H54 (cell line): ENCODE measurements at places on chromosomes 5 and 9.

DNA sequence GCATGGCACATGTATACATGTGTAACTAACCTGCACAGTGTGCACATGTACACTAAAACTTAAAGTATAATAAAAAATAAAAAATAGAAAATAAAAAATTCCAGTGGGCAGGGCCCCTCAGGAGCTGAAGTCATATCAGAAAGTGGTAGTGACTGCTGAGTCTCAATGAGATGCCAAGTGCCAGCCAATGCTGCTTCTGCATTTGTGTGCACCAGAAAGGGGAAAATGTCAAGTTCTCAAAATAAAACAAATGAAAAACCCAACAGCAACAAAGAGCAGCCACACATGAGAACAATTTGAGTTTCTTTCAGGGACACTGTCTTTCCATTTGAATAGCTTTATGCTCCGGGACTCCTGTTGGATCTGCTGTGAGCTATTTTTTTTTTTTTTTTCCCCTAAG is 117.2 kb upstream of the CCDC112 start:
- no peak for DNase-seq

GRCh38 chr9:93597871-93598646 is 21.7 kb downstream of the PHF2 start:
- no peak for DNase-seq

- peak; percentile 7 for DNase-seq
Measured at GRCh38 chr5:145680169-145680568, 155.0 kb downstream of the PRELID2 start.

DNA sequence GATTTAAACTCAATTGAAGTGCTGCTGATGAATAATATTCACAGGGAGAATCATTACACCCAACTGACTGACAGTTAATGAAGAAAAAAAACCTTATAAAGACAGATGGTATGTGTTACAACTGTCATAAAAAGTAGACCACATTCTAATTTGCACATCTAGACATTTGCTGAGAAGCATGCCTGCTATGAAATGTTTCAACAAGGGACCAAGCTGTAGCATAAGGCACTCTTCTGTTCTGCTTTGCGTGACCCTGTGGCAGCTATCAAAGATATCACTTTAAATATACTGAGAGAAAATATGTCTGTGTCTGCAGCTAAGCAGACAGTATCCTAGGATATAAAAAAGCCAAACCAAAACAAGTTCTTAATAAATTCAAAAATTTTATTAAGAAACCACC is 153.7 kb downstream of the TMEM232 start:
- DNase-seq, result no peak

- DNase-seq, result no peak
Measured at GRCh38 chr9:100084128-100084453, 14.7 kb downstream of the ERP44 start.

DNA sequence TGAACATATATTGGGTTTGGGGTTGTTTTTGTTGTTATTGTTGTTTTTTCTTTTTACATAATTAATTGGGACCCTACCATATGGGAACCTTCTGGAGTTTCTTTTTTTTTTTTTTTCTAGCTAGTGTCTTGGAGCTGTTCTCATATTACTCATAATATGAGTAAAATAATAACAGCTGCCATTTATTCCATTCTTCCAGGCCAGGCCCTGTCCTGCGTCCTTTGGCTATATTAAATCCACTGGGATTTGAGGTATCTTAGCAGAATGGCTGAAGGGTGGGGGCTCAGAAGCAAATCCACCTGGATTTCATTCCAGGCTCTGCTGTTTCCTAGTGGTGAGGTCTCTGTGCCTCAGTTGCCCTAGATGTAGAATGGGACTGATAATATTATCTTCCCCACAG is 47.2 kb upstream of the RPL26L1 start:
- DNase-seq, result no peak

GRCh38 chr5:150061538-150061995 is 24.8 kb downstream of the CSF1R start:
- no peak for DNase-seq

GRCh38 chr5:164475339-164475977 is 970.0 kb downstream of the MAT2B start:
- no peak for DNase-seq

GRCh38 chr5:149442563-149443182 is 63.6 kb upstream of the IL17B start:
- DNase-seq, result peak; percentile 61

GRCh38 chr9:127423476-127423933 is 677 bp upstream of the ZNF79 start:
- DNase-seq, result peak; percentile 67

- no peak for DNase-seq
Measured at GRCh38 chr5:75837258-75837841, 120.1 kb upstream of the POC5 start.

DNA sequence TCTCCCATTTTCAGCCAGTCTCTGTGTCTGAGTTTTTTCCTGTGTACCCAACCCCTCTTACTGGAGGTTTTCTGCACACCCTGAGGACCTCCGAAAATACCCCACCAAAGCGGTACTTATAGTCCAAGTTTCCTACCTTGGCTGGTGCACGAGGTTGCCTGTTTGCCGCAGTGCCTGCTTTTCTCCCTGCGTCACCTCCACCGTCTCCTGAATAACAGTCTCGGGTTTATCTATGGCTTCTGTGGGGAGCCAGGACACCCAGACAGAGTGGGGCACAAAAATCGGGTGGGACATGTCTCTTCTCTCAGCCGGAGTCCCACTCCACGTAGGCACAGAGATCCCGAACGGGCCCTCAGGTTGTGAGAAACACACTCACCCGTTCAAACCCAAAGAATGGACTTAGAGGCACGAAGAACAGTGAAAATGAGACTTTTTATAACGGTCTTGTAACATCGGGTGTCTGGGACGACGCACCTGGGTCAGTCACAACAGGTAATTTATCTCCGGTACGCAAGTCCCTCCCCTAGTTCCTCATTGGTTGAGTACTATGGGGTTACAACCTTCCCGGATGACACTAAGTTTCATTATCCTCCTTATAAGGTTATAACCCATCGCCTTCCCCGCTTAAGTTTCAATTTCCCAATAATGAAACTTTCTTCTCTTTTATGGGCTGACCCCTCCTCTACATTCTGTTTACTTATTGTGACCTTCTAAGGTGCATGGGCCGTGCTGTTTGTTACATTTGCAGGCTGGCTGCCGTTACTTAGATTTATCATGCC is 970.2 kb upstream of the COX7C start:
- no peak for DNase-seq

DNA sequence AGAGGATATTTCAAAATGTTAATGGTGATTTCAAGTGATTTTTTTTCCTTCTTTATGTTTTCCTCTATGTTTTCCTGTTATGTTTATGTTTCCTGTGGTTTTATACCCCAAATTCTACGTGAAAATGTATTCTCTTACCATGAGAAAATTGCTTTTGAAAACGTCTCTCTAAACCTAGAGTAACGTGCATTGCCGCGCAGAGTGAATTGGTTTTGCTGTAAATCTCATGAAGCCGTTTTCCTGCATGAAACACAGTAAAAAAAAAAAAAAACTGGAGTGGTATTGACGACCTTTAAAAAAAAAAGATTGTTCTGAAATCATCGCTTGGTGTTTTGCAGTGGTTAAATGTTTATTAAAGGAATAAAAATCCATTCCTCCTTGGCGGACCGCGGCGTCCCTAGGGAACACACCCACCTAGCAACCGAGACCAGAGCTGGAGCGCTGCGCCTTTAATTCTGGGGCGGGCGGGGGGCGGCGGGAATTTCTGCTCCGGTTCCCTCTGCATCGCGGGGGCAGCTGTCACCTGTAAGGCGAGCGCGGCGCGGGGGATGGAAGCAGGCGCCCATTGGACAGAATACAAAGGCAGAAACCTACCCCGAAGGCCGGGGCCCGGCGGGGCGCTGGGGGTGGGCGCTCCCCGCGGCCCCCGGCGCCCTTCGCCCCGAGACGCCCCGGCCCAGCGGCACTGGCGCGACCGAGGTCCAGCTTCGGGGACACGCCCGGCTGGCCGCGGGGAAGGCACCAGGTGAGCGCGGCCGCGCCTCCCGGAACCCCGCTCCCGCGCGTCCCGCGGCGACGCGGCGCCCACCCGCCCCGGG is at the start of gene SOWAHA:
Gene SOWAHA, plus strand, starts transcription at position 522 of the 818 bp plus-strand sequence. CDS start 320 bp downstream, outside the sequence.
- no peak for DNase-seq

DNA sequence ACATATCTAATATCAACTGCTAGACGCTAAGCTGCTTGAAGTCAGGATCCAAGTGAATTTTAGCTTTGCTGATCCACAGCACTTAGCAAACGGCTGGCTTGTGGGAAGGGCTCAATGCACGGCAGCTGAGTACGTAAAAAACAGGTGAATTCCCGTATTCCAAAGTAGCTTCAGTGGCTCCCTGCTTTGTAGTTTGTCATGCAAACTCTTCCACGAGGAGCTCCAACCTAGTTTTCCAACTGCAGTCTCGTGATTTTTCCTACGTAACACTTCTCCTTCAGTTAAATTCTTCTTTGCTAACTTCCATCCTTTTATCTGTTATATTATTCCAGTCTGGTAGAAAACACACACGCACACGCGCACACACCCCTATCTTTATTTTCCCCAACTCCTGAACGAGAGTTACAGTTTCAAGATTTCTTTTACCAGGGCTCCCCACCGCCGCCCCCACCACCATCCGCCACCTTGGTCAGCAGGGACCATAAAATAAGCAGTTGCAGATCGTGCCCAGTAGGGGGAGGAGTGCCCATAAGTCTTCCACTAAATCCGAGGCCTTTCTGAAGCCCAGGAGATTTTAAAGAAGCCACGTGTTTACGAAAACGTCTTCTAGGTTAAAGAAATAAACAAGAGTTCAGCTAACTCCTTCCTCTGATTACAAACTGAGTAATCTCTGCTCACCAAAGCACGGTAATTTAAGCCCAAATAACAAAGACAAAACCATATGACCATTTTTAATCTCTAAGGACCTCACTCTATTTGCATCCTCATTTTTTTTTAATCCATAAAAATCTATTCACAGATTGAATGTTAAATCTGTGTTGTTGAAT is 34.8 kb upstream of the TRIO start:
- peak; percentile 69 for DNase-seq

GRCh38 chr9:35603986-35604577 is 980 bp upstream of the TESK1 start:
- peak; percentile 96 for DNase-seq

GRCh38 chr5:99607124-99607523 is 678.3 kb upstream of the CHD1 start:
- DNase-seq, result no peak

DNA sequence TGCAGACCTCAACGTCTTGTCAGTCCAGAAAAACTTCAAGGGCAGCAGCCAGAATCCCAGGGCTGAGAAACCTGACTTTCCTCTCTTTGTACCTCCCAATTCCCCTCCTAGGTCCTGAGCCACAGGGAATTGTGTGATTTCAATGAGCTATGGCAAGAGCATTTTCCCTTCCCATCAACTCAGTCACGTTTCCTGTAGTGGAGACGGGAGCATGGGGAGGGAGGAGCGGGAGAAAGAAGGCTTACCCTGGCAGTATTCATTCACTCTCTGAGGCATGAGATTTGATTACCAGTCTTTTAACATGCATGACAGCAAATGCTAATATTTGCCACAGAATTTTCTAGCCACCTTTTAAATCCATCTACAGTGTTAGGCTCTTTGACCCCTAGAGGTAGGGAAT is 109.4 kb upstream of the TBCA start:
- DNase-seq, result no peak

DNA sequence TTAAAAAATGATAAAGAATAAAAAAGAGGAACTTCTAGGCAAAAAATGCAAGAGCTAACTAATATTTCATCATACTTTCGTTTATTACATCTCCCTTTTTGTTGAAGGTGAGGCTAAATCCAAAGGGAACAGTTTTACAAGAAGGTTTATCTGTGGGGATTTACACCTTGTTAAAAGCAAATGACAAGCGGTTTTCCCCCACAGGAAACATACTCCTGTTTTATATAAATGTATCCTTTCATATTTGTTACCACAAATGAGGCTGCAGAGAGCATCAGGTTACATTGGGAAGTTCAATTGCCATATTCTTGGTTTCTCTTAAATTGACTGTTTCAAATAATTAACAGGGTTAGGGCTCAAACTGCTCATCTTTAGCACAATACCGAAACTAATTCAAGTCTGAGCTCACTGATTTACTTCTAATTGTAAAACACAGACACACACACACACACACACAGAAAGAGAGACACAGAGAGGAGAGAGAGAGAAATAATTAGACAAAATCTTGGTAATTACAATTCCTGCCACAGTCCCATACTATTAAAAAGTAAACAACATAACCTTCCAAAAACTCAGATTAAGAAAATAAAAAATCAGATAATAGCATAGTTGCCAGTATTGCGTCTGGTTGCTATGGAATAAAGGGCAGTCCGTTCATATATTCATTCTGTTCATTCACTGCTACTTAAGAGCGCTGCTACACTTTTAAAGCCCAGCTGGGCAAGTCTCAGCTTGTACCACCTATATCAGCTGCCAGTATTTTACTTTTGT is 17.1 kb downstream of the RFX3 start:
- no peak for DNase-seq

DNA sequence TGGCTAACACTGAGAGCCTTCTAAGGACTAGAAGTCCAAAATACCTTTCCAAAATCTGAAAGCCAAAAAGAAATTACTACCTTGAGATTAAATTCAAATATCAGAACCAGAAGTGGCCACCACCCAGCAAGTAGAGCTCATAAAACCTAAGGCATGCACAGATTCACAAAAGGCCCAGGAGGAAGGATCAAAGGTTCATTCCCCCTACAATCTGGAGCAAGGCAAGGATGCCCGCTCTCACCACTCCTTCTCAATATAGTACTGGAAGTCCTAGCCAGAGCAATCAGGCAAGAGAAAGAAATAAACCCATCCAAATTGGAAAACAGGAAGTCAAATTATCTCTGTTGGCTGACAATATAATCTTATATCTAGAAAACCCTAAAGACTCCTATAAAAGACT is 6.0 kb downstream of the RASEF start:
- no peak for DNase-seq

DNA sequence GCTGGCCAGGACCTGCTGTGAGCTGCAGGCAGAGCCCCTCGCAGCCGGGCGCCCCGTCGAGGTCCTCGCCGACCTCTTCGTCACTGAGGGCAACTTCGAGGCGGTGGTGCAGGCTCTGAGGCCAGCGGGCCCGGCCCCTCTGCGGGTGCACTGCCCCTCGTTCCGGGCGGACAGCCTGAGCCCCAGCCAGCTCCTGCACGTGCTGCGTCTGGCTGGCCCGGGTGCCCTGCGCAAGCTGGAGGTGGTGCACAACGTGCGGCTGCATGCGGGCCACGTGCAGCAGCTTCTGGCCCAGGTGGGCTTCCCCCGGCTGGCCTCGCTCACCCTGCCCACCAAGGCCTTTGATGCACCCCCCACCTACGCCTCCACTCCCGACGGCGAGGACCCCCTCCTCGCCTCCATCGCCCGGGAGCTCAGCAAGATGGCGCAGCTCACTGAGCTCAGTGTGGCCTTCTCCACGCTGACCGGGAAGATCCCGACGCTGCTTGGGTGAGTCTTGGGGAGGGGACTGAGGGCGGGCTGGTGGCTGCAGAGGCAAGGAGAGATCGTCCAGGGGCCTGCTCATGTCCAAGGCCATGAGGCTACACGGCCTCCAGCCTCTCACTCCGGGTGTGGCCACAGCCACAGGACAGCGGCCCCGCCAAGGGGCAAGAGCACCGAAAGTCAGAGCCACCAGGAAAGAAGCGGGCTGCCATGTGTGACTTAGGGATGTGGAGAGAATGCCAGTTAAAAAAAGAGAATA is 825 bp downstream of the LRRC14B start:
- no peak for DNase-seq
